ENCODE measurements at places on chromosomes 11 and 22. TPM values are rescaled to one million over a fixed set of nuclear protein-coding genes. Genes with fewer than 3 reads are reported as not detected.

GRCh38 chr22:41512421-41513194 is 31.7 kb downstream of the POLR3H start:
- peak; percentile 81 for DNase-seq

GRCh38 chr11:74683279-74683871 is 47.9 kb downstream of the CHRDL2 start:
- peak; percentile 21 for DNase-seq

GRCh38 chr11:76695133-76695532 is 24.6 kb upstream of the LRRC32 start:
- DNase-seq, result no peak

GRCh38 chr11:114876234-114876633 is 197.9 kb downstream of the NXPE2 start:
- no peak for DNase-seq

- peak; percentile 69 for DNase-seq
Measured at GRCh38 chr11:128061281-128061871, 526.0 kb downstream of the ETS1 start.

GRCh38 chr11:70744396-70745185 is 346.3 kb downstream of the CTTN start:
- DNase-seq, result no peak

DNA sequence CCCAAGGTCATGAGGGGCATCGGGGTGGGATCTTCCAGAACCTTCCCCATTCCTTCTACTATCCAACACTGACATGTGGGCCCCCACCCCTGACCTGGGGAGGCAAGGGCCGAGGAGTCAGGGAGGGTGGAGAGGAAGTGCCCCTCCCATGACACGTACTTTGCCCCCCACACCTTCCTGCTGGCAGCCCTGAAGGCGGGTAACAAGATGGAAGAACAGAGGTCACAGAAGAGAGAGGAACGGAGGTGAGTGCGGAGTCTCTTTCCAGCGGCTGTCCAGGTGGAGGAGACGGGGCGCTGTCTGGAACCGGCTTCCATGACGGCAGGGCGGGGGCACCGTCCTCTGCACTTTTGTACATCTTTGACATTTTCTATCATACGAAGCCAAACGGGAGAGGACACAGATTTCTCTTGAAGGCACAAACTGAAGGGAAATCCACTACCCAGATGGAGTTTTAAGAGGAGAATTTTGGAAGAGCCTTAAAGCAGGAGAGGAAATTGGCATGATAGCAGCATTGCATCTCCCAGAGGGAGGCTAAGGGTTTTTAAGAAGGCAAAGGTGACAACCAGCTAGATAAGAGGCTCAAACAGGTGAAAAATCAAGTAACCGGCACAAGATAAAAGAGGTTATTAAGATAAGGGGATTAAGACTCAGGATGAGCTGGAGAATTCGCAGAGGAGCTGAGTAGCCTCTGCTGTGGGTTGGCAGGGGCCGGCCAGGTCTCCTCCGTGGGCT is 16.7 kb downstream of the OSBPL5 start:
- DNase-seq, result no peak

- no peak for DNase-seq
Measured at GRCh38 chr11:18452927-18453326, 2.7 kb upstream of the LDHAL6A start.

- DNase-seq, result no peak
Measured at GRCh38 chr11:26971961-26972360, 22.0 kb upstream of the FIBIN start.

DNA sequence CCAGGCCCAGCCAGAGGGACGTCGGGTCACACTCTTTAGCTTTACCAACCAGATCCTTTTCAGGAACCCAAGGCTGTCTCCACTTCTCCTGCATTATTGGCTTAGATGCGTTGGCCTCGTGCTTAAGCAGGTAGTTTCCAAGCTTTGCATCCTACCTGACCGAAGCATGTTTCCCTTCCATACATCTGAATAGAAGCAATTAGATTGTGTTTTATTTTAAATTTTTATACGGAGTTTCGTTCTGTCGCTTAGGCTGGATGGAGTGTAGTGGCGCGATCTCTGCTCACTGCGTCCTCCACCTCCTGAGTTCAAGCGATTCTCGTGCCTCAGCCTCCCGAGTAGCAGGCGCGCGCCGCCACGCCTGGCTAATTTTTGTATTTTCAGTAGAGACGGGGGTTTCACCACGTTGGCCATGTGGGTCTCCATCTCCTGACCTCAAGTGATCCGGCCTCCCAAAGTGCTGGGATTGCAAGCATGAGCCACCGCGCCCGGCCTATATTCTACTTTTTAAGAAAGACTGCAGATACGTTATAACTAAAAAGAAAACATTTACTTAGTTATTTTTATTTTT is 677 bp downstream of the DYNC2H1 start:
- no peak for DNase-seq

DNA sequence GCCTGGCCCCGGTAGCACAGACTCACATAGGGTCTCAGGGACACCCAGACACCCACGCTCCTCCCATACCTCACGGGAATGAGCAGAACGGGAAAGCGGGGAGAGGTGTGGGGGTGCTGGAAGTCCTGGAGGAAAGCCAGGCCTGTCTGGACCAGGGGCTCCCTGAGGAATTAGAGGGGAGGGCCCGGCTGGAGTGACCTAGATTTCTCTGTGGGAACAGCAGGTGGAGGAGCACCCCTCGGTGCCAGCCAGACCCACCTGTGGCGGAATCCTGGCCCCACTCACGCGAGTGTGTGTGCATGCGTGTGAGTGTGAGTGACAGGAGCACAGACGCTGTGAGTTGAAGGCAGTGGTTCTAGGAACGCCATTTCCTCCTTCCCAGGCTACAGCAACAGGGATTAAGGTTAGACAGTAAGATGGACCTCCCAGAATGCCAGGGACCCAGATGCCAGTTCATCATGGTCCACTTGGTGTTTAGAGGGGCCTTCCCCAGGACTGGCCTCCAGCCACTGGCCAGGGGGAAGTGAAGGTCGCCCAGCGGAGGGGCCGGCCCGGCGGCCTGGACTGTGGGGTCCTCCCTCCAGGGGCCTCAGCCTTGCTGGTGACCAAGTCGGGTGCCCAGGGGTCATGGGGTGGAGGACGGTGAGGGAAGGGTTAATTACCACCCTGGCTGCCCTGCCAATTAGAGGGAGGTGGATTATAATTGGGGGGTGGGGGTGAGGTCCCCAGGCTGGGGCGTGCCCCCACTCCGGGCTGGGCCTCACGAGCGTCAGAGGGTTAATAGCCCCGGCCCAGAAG is 1.0 kb downstream of the PKP3 start:
- no peak for DNase-seq

DNA sequence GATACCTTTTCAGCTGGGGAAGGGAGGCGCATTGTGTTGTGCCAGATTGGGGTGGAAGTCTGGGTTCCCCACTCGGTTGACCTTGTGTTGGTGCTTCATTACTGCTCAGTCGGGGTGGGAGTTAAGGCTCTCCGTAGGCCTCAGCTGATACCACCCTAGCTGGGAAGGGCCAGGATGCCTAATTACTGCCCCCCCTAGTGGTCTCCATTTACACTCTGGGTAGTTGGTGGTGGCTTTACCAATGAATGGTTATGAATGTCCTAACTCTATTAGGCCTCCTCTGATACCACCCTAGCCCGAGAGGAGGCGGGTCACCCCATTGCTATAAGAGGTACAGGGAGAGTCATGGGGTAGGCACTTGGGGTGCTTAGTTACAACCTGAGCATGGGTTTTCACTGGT is 27.5 kb upstream of the HIKESHI start:
- no peak for DNase-seq

GRCh38 chr22:35988030-35988429 is 40.6 kb downstream of the RBFOX2 start:
- peak; percentile 52 for DNase-seq

GRCh38 chr11:8375460-8375859 is 111.8 kb upstream of the LMO1 start:
- no peak for DNase-seq

DNA sequence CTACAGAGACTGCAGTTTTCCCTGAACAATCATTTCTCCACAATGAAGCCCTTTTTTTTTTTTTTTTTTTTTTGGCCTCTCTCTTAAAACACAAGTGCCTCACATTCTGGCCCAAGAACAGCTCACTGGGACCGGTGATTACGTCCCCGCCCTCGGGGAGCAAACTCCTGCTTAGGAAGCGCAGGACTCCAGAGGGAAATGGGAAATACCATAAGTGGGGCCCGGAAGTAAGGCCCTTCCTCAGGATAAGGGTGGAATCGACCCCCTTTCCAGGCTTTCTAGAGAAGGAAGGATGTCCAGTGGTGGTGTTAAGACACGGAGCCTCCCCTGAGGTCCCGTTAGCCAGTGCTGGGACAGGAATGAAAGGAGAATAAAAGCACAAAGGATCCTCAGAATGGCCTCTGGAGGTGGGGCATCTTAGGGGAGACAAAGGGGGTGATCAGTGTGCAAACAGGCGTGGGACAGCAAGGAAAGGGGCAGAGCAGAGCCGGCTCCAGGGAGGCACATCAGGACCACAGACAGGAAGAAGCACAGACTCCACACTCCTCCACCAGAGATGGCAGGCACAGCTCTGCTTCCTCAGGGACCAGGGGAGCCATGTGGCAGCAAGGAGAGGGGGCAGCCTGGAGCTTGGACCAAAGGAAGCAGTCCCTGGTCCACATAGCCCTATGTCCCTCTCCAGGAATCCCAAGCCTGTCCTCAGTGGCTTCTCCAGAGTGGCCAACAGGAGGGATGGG is 61.3 kb downstream of the CHST1 start:
- DNase-seq, result no peak

GRCh38 chr11:32068134-32068870 is 22.6 kb upstream of the RCN1 start:
- peak; percentile 70 for DNase-seq

- no peak for DNase-seq
Measured at GRCh38 chr11:59138643-59139042, 4.0 kb upstream of the FAM111A start.

The MYO7A gene
- 0.43 TPM for total RNA-seq

The OR51F2 gene
- total RNA-seq, result not detected

The MMP27 gene
- not detected for total RNA-seq

The CALCB gene
- not detected for total RNA-seq

The TUB gene
- total RNA-seq, result 1.9 TPM

The FOLR3 gene
- total RNA-seq, result 0.64 TPM
